ENCODE measurements at places on chromosomes 16 and 17.

DNA sequence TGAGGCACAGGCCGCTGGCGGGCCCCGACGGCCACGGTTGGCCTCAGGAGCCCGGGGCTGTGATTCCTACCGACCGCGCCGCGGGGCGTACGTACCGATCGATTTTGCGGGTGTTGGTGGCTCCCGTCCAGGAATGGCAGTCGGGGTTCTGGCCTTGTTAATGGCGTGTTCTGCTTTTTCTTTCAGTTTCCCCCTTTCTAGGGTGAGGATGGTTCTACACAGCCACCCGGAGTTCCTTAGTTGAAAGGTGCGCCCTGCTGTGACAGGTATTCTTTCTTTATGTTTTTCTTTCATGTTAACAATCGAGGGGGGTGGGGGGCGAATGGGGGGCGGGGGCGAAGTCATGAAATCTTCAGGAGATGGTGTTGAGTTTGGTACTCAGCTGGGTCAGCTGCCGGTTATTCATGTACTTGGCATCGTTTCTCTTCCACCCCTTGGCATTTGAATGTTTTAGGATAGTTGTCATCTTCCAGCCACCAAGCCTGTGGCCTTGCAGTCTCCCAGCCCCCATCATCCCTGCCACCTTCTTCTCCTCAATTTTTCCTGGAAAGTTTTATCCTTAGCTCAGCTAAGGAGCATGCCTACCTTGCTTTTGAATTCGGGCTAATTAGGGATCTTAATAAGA lies 802 bp downstream of the CYLD start:
- no peak for DNase-seq

DNA sequence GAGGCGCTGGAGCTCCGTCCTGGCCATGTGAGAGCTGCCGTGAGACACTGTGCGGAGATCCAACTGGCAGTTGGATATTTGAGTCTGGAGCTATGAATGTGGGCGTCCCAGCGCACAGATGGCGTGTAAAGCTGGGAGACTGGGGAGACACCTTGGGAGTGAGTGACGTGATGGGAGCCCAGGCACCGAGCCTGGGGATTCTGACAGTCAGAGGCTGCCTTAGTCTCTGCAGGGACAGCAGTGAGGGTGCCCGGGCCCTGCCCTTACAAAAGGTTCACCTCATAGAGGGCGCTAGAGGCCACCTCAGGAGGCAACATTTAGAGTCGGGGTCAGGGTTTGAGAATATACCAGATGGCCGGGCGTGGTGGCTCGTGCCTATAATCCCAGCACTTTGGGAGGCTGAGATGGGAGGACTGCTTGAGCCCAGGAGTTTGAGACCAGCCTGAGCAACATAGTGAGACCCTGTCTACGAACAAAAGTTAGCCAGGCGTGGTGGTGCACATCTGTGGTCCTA lies 194.1 kb upstream of the GSE1 start:
- DNase-seq, result no peak

GRCh38 chr17:8188263-8188839 lies 1.6 kb downstream of the BORCS6 start:
- no peak for DNase-seq

GRCh38 chr17:42212382-42212781 lies 18.1 kb upstream of the GHDC start:
- no peak for DNase-seq

GRCh38 chr16:80759419-80760162 lies 44.8 kb downstream of the CDYL2 start:
- no peak for DNase-seq

DNA sequence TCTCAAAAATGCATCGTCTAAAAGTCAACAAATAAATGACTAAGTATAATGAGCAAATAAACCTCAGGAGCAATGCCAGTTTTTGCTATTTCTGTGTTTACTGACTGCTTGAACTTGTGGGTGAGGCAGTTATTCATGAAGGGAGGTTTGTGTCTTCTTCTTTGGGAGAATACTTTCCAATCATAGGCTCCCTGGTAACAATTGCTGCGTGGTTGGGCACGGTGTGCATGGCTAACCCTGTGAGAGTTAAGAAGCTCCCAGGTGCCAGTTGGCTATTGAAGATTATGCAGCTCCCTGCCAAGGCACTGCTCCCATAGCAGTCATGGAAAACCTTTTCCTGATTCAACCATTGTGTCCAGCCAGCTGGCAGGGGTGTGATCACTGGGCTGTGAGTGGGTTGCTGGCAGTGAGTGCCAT lies 775.9 kb upstream of the GOT2 start:
- no peak for DNase-seq

- no peak for DNase-seq
These were observed 573 bp upstream of the GNAO1 start for GRCh38 chr16:56190677-56191155.

DNA sequence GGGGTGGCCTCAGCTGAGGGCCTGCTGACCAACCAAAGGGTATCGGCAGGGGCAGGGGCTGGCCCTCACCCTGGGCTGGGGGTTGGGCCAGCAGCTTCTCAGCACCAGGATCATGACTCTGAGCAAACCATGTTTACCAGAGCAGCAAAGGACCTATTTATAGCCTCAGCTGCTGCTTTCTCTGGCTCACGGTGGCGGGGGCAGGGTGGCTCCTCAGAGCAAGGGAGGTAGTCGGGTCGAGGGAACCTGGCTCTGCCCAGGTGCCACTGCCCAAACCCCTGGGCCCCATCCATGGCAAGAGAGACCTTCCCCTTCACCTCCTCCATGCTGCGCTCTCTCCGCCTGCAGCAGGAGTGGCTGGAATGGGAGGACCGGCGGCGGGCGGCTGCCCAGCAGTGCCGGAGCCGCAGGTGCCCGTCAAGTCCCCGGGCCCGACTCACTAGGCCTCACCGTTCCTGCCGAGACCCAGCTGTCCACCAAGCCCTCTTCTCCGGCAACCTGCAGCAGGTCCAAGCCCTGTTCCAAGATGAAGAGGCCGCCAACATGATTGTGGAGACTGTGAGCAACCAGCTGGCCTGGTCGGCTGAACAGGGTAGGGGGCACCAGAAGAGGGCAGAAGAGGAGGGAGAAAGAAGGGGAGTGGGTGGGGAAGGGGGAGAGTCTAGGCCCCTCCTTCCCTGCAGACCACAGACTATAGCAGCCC lies at the start of gene ASB16:
TSS of gene ASB16 (plus strand) at position 206 of the 703 bp plus-strand sequence. CDS start at position 292, 86 bp downstream.
- DNase-seq, result no peak

DNA sequence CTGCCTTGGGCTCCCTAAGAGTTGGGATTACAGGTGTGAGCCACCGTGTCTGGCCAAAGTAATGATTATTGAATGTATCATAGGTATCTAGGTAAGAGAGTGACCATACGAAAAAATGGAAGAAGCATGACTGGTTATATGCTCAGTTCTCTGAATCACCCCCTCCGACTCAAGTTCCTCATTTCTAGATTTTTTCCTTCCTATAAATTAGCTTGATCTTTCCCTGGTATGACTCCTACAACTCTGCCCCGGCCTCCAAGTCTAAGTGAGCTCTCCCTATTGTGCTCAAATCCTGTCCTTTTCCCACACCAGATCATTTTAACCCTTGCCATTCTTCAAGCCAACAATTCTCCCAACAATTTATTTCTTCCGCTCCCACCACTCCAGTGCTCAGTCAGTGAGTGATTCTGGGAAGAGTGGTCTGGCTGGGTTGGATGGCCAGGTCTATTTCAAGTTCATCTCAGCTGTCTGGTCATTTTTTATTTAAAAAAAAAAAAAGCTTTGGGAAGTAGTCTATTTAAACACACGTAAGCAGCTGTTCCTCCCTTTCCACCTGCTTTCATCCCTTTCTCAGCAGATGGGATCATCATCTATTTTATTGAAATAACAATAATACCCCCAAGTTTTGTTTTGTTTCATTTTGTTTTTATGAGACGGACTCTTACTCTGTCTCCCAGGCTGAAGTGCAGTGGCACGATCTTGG lies 120.2 kb upstream of the HS3ST2 start:
- no peak for DNase-seq

DNA sequence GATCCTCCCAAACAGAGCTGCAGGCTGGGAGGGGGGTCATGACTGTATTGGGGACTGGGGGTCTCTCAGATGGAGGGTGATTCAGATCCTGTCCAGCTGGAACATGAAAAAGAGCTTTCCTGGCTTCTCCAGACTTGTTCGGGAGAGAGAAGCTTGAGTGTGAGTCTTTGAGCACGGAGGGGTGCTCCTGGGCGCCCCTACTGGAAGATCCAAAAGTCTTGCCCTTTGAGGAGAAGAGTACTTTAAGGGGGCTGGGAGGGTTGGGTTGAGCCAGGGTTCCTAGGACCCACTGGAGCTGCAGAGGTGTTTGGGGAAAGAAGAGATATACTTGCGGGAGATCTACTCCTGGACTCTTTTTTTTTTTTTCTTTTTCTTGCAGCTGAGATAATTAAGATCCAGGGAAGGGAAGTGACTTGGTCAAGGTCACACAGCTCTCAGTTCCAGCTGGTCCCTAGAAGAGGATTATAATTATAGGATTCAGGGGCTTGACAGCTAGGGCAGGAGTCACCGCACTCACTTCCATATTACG lies 8.4 kb downstream of the RARA start:
- DNase-seq, result no peak

- DNase-seq, result no peak
These were observed 78.4 kb upstream of the NKD1 start for GRCh38 chr16:50469744-50470321.

- no peak for DNase-seq
These were observed 22.7 kb downstream of the TBX4 start for GRCh38 chr17:61474934-61475333.

- no peak for DNase-seq
These were observed 32.2 kb upstream of the RCVRN start for GRCh38 chr17:9937241-9937761.

DNA sequence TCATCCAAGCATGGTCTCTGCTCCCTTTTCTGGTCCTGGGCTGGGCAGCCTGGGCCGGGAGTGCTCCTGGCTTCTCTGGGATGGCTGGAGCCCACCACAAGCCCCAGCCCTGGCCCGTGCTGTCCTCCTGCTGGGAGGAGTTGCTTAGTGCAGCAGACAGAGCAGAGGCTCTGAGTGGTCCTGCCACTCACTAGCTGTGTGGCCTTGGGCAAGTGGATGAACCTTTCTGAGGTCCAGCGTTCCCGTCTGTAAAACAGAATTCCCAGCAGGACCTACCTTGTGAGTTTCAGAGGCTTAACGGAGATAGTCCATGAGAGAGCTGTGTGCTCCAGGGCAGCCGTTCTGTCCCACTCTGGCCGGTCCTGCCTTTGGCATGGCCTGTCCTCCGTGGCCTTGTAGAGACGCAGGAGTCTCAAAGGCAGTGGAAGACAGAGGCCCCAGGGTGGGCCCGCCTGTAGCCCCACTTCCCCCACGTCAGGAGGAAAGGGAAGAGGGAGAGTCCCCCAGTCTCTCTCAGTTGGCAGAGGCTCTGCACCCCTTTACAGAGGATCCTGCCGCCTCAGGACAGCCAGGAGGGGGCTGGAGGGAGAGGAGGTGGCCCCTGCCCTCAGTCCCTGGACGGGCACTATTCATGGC lies 7.8 kb downstream of the MYO15B start:
- DNase-seq, result no peak

- DNase-seq, result no peak
These were observed 197.3 kb upstream of the GOT2 start for GRCh38 chr16:58931436-58931835.

DNA sequence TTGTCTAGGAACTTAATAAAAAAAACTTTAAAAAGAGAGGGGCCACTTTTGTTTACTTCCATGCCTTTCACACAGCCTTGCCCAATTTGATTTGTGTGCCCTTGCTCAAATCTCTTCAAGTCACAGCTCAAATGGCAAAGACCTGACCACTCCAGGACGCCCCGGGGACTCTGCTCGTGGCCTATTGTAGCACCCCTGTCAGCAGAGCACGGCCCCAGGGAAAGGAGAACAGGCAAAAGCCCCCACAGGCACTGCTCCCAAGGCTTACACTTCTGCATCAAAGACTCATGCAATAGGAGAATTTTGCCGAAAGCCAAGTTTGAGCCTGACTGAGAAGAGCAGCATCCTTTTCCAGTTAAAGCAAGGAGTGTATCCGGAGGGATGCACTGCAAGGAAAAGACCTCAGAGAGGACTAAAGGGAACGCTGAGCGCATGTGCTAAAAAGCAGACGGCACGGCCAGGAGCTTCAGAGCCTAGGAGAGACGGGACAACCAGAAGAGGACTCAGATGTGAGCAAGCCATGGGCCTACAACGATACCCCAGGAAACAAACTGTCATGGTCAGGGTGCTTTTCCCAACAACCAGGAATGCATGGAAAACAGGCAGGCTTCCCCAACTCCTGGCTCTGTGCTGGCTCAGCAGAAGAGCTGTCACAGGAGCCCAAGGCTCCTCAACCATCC lies 8.2 kb downstream of the CREBBP start:
- DNase-seq, result no peak

DNA sequence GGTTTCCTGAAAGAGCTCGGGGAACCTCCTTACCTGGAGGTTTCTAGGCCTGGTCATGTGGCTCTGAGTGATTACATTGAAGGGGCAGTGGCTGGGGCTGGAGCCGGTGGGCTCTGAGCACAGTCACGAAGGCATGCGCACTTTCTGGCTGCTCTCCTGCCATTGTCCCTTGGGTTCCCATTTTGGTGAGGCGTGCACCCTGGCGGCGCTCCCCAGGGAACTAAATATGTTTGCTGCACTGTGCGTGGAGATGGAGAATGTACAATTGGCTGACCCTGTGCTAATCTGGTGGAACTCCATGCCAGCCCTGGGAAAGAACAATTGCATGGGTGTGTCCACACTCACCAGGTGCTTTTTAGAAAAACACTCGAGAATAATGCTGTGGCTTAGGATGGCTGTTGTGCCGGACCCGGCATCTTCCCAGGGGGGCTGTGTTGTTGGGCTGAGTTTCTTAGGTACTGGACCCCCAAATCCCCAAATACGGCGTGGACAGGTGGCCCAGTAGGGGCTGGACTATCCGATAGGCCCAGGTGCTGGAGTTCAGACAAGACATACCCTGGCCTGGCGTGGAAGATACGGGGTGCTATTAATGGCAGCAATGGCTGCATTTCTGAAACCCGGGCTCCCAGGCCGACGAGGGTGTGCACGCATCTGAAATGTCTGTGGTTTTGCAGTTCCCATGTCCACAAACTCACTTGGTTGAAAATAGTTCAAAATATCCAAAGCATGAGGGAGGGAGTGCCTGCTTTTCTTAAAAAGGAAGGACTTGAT lies 230.5 kb downstream of the SEC14L1 start:
- DNase-seq, result no peak

- no peak for DNase-seq
These were observed 42.8 kb downstream of the MEAK7 start for GRCh38 chr16:84461413-84462295.

- no peak for DNase-seq
These were observed 78.2 kb downstream of the NXN start for GRCh38 chr17:901191-901950.

DNA sequence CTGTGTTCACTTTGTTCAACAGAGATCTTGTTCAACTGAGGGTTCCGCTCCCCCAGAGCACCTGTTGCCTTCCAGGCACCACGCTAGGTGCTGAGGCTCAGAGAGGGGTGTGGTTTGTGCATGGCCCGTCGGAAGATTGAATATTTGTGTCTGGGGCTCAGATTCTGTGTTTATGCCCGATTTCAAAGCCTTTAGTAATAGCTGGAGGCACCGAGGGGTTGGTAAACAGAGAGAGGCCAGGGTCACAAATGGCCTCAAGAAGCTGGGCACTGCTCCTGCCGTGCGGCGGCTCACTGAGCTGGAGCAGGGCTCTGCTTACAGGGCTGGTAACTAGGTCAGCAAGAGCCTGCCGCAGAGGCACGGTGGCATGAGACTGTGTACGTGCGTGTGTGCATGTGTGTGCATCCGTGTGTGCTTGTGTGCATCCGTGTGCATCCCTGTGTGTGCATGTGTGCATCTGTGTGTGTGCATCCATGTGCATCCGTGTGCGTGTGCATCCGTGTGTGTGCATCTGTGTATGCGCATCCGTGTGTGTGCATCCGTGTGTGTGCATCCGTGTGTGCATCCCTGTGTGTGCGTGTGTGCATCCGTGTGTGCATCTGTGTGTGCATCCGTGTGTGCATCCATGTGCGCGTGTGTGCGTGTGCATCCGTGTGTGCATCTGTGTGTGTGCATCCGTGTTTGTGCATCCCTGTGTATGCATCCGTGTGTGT lies 5.4 kb downstream of the ITGAE start:
- no peak for DNase-seq

Measured in esophagus squamous epithelium (tissue), 5 donors.